ENCODE measurements at places on chromosomes 12 and 14.

DNA sequence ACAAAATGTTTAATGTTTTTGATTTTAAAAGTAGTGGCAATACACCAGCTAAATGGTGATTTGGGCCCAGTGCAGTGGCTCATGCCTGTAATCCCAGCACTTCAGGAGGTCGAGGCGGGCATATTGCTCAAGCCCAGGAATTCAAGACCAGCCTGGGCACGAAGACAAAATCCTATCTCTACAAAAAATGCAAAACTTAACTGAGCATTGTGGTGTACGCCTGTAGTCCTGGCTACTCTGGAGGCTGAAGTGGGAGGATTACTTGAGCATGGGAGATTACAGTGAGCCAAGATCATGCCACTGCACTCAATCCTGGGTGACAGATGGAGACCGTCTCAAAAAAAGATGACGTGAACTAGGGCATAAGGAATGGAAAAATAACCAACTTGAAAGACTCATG is 4.7 kb downstream of the RPL36AL start:
- DNase-seq, result no peak

GRCh38 chr14:55412676-55413075 is 1.0 kb upstream of the ATG14 start:
- no peak for DNase-seq

- DNase-seq, result no peak
These were observed 8.6 kb downstream of the TMEM179 start for GRCh38 chr14:104595911-104596450.

GRCh38 chr12:85057370-85057963 is 21.3 kb downstream of the LRRIQ1 start:
- no peak for DNase-seq

DNA sequence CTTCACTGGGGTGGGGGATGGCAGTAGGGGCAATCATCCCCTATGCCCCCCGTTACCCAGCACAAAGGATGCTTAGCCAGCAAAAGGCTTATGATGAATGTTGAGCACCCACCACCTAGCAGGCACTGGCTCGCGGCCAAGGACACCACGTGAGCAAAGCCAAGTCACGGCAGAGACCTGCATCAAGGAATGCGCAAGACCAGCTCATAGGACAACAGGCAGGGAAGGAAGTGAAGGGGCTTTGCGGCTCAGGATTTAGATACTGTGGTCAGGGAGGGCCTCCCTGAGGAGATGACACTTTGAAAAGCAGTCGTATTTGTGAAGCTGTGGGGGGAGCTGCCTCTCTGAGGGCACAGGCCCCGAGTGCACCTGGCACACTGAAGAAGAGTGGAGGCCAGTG is 32.8 kb downstream of the SH2B3 start:
- DNase-seq, result peak; percentile 47

GRCh38 chr12:112004041-112004440 is 8.9 kb downstream of the TMEM116 start:
- no peak for DNase-seq

GRCh38 chr14:77638771-77639171 is 22.3 kb upstream of the SPTLC2 start:
- no peak for DNase-seq

DNA sequence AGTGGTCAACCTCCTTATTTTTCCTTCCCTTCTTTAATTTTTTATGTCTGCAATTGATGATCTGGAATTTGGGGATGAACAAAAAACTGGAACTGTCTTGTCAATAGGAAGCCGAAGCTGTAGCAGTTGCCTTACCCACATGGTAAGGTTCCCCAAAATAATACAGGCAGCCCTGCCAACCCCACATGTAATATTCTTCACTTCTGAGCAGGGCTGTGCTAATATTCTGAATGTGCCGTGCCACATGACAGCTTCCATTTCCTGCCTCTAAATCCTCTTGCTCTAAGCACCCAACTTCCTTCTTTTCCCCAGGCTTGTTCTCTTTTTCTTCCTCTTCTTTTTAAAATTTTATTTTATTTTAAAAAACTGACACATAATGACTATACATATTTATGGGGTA is 39.6 kb downstream of the GPATCH2L start:
- DNase-seq, result no peak

DNA sequence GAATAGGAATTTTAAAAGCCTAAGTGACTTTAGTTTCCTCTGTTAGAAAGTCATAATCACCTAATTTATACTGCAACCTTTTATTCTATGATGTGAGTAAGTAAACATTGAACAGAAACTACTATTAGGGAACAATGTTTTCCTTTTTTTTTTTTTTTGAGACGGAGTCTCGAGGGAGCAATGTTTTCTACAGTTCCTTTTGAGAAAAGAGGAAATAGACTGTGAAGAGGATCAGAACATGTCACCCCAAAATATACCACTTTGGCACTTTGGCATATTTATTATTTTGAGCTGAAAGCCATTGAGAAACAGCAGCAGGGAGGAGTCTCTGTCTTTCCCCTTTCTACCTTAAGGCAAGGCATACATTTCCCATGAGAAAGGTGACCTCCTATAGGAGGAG is 162.7 kb upstream of the CNOT2 start:
- DNase-seq, result no peak

DNA sequence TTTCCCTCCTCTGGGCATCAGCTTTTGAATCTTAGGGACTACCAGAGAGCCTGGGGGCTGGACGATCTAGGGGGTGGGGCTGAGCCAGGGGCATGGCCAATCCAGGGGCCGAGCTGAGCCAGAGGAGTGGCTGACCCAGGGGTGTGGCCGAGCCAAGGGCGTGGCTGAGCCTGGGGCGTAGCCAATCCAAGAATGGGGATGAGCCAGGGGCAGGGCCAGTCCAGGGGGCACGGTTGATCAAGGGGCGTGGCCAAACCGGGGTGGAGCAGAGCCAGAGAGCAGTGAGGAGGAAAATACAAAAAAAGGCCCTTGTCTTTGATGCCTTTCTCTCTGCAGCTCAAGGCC is 219.3 kb upstream of the NOS1 start:
- no peak for DNase-seq

GRCh38 chr12:31234955-31235867 is 90.7 kb downstream of the SINHCAF start:
- no peak for DNase-seq

DNA sequence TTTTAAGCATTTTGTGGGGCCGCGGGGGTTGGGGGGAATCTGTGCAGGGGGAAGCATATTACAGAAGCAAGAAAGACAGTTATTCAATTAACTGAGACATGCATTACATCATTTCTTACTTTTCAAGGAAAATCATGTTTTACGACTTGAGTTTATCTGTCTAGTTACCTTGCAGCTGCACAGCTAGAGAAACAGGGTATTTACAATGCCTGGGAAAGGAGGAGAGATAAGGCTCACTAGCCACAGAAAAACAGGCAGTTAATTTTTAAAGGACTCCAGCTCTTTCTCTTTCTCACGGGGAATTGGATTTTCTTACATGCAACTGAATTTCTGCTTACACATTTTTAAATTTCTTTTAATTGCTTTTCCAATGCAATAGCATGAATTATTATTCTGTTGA is 22.2 kb downstream of the FCF1 start:
- no peak for DNase-seq

GRCh38 chr12:70044167-70044566 is 199.1 kb upstream of the CNOT2 start:
- DNase-seq, result no peak

GRCh38 chr12:48067250-48067938 is 38.5 kb downstream of the SENP1 start:
- no peak for DNase-seq

DNA sequence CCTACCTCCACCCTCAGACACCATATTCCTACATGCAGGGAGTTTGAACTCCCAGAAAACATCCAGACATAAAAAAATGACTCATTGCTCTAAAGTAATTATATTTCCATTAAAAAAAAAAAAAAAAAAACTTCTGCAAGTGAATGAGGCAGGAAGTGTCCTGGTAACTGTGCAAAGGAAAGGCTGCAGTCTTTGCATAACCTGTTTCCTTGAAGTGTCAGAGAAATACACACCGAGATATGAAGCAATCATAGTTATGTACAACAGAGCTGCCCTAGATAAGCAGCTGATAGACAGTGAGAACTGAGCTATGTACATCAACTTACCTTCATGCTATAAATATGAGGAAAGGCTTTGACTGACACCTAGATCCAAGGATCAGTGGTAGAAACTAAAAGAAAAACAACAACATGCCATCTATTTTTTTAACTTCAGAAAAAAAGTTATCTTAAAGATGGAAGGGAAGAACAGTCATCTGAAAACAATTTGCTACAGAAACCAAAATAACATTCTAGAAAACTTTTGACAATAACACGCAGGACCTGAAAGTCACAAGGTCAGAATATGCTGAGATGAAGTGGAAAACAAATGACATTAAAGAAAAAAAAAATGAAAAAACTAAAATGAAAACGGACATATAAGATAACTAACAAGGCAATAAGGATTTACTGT is 263.2 kb downstream of the SEC23A start:
- no peak for DNase-seq

- no peak for DNase-seq
These were observed 88.8 kb downstream of the FUT8 start for GRCh38 chr14:65501328-65501727.

DNA sequence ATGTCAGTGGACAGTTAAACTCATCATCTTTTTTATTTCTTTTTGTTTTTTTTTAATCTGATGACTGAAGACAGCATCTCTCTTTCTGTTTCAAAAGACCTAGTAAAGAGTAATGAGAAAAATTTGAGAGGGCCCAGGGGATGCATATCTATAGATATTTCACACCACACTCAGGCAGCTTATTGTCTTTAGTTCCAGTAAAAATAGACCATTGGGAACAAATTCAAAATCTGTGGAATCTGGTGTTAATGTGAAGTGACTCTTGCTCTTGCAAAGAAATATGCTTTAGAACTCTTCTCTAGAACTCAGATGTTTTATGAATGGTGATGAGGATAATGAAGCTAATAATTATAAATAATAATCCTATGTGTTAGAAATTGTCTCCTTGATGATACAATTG is 214.5 kb upstream of the ATP2B1 start:
- DNase-seq, result no peak

GRCh38 chr14:89955022-89955744 is 544 bp upstream of the TDP1 start:
- no peak for DNase-seq

DNA sequence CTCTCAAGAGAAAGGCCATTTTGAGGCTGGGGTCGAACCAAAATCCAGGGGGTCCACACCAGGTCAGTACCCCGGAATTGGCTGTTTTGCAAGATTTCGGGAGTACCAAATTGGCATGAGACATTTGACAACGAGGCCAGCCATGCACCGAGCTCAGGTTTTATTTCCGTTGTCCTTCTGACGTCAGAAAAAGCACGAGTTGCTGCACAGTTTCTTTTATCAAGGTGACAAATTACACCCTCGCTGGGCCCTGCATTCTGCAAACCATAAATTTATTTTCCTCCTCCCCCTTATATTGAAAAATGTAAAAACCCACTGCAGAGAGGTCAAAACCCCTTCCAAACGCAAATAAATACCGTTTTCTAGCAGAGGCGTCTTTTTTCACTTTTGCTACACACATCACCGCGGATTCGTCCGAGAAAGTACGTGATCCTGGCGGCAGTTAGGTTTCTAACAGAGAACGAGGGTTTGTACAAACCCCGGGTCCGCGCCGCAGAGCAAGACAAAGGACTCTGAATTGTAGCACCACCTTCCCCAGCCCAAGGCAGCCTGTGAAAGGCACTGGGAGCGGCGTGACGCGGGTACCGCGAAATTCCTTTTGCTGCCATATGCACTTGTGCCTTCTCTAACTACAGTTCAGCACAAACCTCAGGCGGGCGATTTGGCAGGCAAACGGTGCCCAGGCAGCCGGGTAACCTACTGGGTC is 1.8 kb downstream of the SLC38A1 start:
- peak; percentile 56 for DNase-seq

DNA sequence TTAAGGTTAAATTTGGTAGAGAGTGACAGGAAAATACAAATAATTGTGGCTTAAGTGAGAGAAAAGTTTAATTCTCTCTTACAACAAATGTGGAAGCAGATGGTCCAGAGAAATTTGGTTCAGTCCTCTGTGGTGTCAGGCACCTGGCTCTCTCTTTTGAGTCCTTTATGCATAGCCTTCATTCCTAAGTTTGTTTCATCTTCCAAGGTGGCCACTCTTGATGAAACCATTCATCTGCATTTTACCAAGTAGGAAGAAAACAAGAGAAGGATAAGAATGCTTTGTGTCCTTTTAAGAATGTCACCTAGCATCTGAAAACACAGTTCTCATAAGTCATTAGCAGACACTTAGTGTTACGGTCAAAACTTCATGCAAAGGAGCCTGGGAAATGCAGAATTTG is 442.5 kb downstream of the CCER1 start:
- no peak for DNase-seq

DNA sequence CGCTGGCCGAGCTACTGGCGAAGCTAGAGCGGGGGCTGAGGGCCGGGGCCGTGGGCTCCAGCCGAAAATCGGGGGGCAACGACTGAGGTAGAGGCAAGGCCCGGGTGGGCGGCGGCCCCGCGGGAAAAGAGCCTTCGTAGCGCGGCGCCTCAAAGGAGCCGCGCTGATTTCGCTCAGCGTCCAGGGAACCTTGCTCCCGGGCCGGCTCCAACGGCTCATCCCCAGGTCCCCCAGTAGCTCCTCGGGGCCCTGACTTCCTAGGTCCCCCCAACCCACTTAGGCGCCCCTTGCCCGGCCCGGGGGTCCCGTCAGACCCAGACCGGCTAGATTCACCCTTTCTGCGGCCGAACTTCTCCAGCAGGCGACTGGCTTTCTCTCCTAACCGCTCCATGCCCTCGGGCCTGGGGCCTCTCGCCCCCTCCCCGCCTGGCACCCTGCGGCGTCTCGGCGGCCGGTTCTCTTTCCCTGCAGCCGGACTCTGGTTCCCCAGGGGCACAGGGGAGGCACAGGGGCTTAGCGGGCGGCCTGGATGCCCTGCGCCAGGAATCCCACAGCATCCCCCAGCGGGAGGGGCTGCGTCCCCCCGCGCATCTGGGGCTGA is 375 bp downstream of the AJUBA start:
- DNase-seq, result no peak

- no peak for DNase-seq
These were observed 80.3 kb upstream of the PWP1 start for GRCh38 chr12:107605293-107605692.

DNA sequence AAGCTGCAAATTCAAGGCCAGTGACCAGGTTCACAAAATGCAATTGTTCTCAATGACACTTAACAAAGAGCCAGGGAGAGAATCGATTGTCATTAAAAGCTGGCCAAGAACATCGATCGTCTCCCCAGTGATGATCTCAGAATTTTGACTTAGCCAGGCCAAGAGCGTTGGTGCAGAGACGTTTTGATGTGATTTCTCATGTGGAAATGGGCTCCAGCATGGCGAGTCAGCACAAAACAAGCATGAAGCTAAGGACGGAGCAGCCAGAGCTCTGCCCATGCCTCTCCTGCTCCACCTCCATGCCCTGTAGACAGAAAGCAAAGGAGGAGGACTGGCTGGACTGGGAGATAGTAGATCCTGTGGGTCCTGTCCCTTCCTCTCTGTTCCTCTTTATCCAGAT is 270.8 kb downstream of the FOXN3 start:
- DNase-seq, result no peak

- no peak for DNase-seq
These were observed 183.5 kb upstream of the ABCD2 start for GRCh38 chr12:39803151-39803550.

- no peak for DNase-seq
These were observed 18.5 kb downstream of the ANHX start for GRCh38 chr12:133217219-133217618.

- DNase-seq, result no peak
These were observed 130.6 kb downstream of the PRKCH start for GRCh38 chr14:61451891-61452400.

GRCh38 chr14:64208981-64209380 is 85.2 kb downstream of the ESR2 start:
- DNase-seq, result no peak

- DNase-seq, result no peak
These were observed 23.0 kb downstream of the DIO3 start for GRCh38 chr14:101584055-101584859.

- DNase-seq, result no peak
These were observed 463.9 kb downstream of the NPAS3 start for GRCh38 chr14:33402604-33403003.
